ENCODE measurements at places on chromosomes 12 and 14.
A peak's percentile ranks its signal among the peaks of the same experiment; 100 is the strongest.

GRCh38 chr14:89277203-89277602 is 139.8 kb downstream of the FOXN3 start:
- no peak for DNase-seq

GRCh38 chr12:57604454-57604991 is at the start of gene DTX3:
TSS of gene DTX3 (plus strand) at chr12:57604824. CDS start at chr12:57606518, 1,694 bp downstream.
- no peak for DNase-seq

DNA sequence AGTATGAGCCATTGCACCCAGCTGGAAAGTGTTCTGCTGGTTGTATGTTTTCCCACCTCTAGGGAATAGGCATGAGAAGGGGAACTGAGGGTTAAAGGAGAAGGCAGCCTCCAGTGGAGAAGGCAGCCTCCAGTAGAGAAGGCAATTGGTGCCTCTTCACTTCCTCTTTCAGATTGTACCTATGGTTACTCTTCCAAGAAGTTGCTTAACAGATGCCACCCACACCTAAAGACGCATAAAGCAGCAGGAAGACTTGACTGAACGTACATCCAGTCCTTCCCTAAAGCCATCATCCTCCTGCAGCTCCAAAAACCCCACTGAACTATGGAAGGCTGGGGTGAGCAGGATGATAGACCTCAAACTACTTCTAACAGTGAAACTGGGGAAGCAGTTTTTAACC is 13.1 kb downstream of the DPF3 start:
- no peak for DNase-seq

DNA sequence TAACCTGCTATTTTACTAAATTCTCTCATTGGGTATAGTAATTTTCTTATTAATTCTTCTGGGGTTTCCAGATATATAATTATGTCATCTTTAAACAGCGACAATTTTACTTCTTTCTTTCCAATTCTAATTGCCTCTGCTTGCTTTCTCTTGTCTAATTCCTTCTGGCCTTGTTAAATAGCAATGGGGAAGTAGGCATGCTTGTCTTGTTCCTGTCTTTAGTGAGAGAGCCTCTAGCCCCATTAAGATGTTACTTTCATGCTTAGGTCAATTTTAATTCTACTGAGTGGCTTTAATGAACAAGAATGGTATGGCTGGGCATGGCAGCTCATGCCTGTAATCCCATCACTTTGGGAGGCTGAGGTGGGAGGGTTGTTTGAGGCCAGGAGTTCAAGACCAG is 31.7 kb downstream of the LRTM2 start:
- DNase-seq = no peak

- DNase-seq = no peak
Observed at GRCh38 chr14:61257469-61258057, 23.6 kb downstream of the TMEM30B start.

DNA sequence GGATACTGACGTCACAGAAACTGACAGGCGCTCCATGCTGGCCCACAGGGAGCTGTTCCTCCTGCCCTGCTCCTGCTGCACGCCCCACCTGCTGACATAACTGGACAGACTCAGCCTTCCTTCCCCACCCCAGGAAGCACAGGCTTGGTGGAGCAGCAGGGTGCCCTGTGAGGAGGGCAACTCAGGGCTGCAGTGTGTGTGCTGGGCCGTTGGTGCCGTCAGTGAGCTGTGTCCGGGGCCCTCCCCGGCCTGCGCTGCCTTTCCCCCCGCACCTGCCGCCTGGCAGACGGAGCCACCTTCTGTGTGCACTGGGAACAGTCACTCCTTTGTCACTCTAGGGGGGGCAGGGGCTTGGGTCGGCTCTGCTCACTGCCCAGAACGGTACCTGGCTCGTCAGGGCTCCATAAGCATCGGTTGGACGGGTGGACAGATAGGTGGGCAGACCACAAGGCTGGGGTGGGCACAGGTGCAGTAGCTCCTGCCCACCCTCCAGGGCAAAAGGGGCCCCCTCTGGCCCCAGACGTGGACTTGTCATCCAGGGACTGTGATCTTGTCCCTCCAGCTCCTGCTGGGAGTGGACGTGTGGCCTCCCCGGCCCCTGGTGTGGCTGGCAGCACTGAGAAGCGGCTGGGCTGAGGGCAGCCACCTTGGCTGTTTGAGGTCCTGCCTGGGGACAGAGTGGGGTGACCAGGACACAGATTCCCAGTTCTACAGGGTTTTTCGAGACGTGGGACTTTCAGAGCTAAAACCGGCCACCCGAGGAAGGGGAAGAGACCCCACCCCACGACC is 32.8 kb downstream of the FBRSL1 start:
- DNase-seq = no peak

- DNase-seq = no peak
Observed at GRCh38 chr12:98504368-98504617, 11.1 kb upstream of the TMPO start.

GRCh38 chr14:92493024-92493423 is 20.6 kb upstream of the RIN3 start:
- no peak for DNase-seq

GRCh38 chr14:59576332-59577294 is at the start of gene CCDC175:
TSS of gene CCDC175 (minus strand) at chr14:59576812. CDS start at chr14:59576775, 37 bp downstream.
- peak; percentile 97 for DNase-seq

DNA sequence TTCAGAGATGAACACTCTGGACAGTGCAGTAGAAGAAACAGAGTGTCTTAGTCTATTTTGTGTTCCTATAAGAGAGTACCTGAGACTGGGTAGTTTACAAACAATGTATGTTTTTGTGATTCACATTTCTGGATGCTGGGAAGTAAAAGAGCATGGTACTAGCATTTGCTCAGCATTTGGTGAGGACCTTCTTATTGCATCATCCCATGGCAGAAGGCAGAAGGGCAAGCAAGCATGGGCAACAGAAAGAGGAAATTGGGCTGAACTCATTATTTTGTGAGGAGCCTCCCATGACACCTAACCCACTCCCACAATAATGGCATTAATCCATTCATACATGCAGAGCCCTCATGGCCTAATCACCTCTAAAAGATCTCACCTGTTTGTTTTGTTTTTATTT is 8.0 kb downstream of the ANKS1B start:
- DNase-seq = no peak

DNA sequence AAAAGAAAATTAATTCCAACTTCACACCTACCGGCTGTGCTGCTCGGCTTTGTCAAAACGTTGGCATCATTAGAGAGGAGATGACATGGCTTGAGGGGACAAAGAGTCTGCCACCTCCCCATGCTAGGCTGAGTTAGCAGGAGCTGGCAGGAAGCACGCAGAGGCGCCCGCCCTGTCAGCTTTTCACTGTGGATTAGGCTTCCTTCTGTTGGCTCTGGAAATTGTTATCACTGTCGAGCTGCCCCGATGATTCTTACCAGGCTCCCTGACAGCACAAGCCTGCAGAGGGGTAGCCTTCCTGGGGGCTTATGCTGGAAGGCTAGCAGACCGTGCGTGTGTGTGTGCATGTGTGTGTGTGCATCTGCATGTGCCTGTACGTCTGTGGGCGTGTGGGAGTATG is 490.9 kb upstream of the TBX3 start:
- DNase-seq = no peak

- DNase-seq = no peak
Observed at GRCh38 chr14:75399843-75400775, 27.7 kb upstream of the JDP2 start.

DNA sequence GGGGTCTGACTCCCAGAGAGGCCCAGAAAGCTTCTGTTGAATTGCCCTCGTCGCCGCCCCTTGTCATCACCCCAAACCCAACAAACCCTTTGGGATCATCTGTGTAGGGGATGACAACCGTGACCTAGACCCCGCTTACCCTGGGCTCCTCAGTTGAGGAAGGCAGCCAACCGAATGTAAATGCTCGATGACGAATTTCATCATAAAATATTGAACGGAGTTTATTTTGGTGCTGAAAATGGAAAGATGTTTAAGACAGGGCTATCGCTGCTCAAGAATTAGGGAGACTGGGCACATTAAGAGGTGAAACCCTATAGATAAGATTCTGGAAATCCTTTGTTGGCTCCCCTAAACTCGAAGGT is 512 bp downstream of the ACTR10 start:
- DNase-seq = no peak

DNA sequence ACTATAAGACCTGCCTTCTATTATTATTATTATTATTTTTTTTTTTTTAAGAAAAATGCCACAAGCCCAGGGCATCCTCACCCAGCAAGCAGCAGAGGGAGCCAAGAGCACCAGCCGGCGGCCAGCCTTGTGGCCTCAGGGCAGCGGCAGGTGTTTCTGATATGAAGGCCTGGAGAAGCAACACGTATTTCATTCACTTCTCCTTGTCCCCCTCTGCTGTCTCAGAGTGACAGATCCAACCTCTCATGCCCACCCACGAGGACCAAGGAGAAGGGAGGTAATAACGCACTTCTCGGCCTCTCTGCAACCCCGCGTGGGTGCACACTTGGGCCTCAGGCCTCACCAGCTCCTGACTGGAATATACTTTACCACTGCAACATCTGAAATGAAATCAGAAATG is 25.4 kb downstream of the CDC42BPB start:
- DNase-seq = no peak

DNA sequence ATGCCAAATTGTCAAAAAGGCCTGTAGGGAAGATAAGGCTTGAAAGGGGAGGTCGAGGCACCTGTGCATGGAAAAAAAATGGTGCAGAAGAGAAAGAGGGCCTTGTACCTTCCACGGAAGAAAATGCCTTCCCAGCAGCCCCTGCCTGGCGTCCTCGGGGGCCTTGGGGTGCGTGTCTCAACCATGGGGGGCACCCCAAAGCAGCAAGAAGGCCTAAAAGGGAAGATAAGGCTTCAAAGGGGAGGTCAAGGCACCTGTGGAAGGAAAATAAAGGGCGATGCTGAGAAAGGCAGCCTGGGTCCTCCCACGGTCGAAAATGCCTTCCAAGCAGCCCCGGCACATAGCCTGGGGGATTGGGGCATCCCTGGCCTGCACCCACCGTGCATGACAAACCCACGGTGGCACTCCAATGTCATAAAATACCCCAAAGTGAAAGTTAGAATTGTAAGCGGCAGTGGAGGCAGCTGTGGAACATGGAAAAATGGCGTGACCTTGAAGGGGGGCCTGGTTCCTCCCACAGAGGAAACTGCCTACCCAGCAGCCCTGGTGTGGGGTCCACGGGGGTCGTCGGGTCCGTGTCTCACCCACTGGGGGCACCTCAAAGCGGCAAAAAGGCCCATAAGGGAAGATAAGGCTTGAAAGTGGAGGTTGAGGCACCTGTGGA is 275.0 kb downstream of the ALG10 start:
- no peak for DNase-seq

DNA sequence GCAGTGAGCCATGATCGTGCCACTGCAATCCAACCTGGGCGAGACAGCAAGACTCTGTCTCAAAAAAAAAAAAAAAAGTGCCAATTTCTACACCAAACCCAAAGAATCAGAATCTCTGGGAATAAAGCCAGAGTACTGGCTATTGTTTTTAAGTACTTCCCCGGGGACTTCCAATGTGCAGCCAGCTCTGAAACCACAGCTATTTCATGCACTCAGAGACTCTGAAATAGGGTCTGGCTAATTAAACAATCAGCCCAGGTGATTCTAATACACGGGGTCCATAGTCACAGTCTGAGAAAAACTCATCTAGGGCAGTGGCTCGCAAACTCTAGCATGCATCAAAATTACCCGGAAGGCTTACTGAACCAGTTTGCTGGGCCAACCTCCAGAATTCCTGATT is 56.3 kb downstream of the SIX6 start:
- no peak for DNase-seq

GRCh38 chr12:33671676-33672075 is 232.1 kb upstream of the SYT10 start:
- no peak for DNase-seq

- no peak for DNase-seq
Observed at GRCh38 chr12:84825149-84825548, 87.5 kb downstream of the SLC6A15 start.

- no peak for DNase-seq
Observed at GRCh38 chr12:19236656-19237055, 107.1 kb downstream of the PLEKHA5 start.

DNA sequence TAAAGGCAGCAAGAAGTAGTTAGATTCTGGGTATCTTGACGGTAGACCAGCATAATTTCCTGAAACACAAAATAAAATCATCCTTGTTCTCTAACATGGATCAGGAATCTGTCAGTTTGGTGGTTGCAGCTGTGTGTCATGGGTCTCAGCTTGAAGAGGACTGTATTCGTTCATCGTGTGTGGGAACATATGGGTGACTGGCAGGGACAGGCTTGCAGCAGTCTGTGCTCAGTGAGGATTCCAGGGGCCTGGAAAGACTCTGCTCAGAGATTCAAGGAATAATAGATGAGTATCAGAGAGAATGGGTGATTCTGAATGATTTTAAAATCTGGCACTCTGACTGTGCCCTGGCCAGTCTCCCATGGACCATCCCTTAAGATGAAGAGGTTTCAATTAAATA is 421.6 kb downstream of the APAF1 start:
- no peak for DNase-seq

GRCh38 chr12:26011099-26011498 is 52.6 kb downstream of the RASSF8 start:
- DNase-seq = no peak

DNA sequence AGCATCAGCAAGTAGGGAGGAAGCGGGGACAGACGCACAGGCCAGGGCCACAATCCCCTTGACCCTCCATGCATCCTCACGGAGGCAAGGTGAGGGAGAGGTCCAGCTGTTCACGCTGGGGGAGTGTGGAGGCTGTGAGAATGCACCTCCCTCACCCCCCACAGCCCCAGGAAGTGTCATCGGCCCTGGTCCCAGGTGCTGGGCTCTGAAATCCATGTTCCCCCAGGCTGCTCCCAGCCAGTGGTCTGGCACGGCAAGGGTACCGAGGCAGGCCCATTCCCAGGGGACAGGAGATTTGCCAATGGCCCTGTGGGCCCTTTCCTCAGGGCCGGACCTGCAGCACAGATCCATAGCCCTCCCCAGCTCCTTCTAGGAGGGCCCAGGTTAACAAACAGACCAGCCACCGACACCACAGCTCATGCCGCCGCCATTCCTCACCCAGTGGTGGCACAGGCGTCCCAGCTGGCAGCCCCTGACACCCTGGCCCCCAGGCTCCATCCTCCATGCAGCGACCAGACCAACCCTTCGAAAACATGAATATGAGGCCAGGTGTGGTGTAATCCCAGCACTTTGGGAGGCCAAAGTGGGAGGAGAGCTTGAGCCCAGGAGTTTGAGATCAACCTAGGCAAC is 21.9 kb upstream of the EIF5 start:
- DNase-seq = no peak

GRCh38 chr12:122951979-122952892 is 14.0 kb downstream of the ABCB9 start:
- peak; percentile 70 for DNase-seq

GRCh38 chr12:115199831-115200230 is 515.9 kb upstream of the TBX3 start:
- DNase-seq = no peak

GRCh38 chr14:98328496-98328895 is 943.5 kb downstream of the BCL11B start:
- DNase-seq = no peak

GRCh38 chr12:92021666-92022035 is 124.0 kb downstream of the BTG1 start:
- peak; percentile 43 for DNase-seq

Measured in nephron progenitor cell (in vitro differentiated cells).